Activated CD4-positive, alpha-beta T cell treated with anti-CD3 and anti-CD28 coated beads, Interleukin-2, amount 10 ng/mL, durations not matched to agents 24 days and 14 days (primary cell): ENCODE measurements at places on chromosomes 1 and 21. TPM values are rescaled to one million over a fixed set of nuclear protein-coding genes. Genes with fewer than 3 reads are reported as not detected.

TAF12 gene
- 31.7 and 33.8 TPM in 2 replicates for total RNA-seq

COL24A1 gene
- total RNA-seq: 0.02 TPM in 1 of 2 replicates, not detected in the other

CFHR4 gene
- not detected in 2 replicates for total RNA-seq

KRTAP20-2 gene
- not detected in 2 replicates for total RNA-seq

LRRC3 gene
- total RNA-seq: 2.3 and 2.4 TPM in 2 replicates

LPAR3 gene
- total RNA-seq: 0.19 and 0.21 TPM in 2 replicates

HES5 gene
- not detected in 2 replicates for total RNA-seq

RGS1 gene
- 5.1 and 6.4 TPM in 2 replicates for total RNA-seq

RHCE gene
- 0.14 TPM in 1 of 2 replicates, not detected in the other for total RNA-seq

OR2G6 gene
- not detected in 2 replicates for total RNA-seq

OR2T33 gene
- total RNA-seq: not detected in 2 replicates

DHCR24 gene
- total RNA-seq: 207 and 211 TPM in 2 replicates

GUCA2B gene
- not detected in 2 replicates for total RNA-seq

PTPRU gene
- total RNA-seq: 0.47 and 0.95 TPM in 2 replicates

BTBD8 gene
- 1.0 and 1.1 TPM in 2 replicates for total RNA-seq

TXLNA gene
- 105 and 106 TPM in 2 replicates for total RNA-seq

C8A gene
- not detected in 2 replicates for total RNA-seq

NOTCH2NLA gene
- total RNA-seq: 32.5 TPM in 2 replicates
